NCI-H1436 (cell line): ENCODE measurements at places on chromosomes 3 and 15.

DNA sequence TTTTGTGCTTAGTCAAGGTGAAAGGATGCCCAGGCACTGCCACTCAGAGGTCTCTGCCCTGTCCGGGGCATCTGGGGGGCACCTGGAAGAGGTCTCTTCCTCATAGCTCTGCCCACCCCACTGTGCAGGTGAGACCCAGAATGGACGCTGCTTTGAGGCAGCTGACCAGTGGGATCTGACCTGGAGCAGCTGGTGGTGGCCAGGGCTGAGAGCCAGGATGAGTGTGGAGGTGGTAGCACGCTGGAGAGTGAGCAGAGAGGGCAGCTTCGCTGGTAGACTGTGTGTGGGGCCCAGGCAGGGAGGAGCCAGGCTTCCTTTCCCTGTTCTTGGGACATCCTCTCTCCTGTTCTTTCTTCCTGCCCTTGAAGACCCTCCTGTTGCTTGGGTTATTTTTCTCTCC lies 32.2 kb upstream of the PLA2G4E start:
- no peak for DNase-seq

GRCh38 chr15:60634815-60635214 lies 155.9 kb upstream of the ICE2 start:
- no peak for DNase-seq

- no peak for DNase-seq
Observed at GRCh38 chr3:71117572-71118247, 465.8 kb downstream of the FOXP1 start.

- DNase-seq, result no peak
Observed at GRCh38 chr3:73052857-73053256, 8.6 kb upstream of the EBLN2 start.

GRCh38 chr3:144055604-144056003 lies 84.0 kb downstream of the DIPK2A start:
- DNase-seq, result no peak

- no peak for DNase-seq
Observed at GRCh38 chr3:139537795-139538621, 1.5 kb downstream of the RBP1 start.

GRCh38 chr3:106877627-106878026 lies 499.6 kb upstream of the CCDC54 start:
- no peak for DNase-seq

DNA sequence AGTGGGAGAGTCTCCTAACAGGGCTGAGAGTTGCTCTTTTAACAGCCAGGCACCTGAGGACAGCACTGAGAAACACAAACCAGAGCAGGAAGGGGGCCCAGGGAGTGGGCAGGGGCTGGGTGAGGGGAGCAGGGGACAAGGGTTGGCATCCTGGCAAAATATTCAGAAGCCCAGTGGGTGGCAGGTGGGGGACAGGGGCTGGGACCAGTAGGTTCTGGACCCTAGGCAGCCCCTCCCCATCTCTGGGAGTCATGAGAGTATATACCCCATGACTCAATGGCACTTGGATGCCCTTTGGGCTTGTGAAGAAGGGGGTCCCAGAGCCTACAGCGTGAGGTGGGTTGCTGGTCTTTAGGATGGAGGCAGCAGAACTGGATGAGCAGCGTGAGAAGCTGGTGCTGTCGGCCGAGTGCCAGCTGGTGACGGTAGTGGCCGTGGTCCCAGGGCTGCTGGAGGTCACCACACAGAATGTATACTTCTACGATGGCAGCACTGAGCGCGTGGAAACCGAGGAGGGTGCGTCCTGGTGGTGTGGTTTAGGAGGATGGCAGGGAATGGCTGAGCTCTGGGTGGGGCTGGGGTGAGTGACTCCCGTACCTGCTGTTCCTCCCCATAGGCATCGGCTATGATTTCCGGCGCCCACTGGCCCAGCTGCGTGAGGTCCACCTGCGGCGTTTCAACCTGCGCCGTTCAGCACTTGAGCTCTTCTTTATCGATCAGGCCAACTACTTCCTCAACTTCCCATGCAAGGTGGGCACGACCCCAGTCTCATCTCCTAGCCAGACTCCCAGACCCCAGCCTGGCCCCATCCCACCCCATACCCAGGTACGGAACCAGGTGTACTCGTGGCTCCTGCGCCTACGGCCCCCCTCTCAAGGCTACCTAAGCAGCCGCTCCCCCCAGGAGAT lies 24.2 kb downstream of the NBEAL2 start:
- no peak for DNase-seq

GRCh38 chr3:36763850-36764703 lies at the start of gene DCLK3:
Gene DCLK3, minus strand, starts transcription at chr3:36764553. Its CDS starts 290 bp downstream, at chr3:36764263.
- DNase-seq, result peak; percentile 15

GRCh38 chr15:48858401-48858800 lies 19.5 kb upstream of the EID1 start:
- DNase-seq, result no peak

- peak; percentile 12 for DNase-seq
Observed at GRCh38 chr3:117669774-117670173, 960.2 kb downstream of the TUSC7 start.

- no peak for DNase-seq
Observed at GRCh38 chr3:31341130-31341529, 191.6 kb upstream of the STT3B start.

DNA sequence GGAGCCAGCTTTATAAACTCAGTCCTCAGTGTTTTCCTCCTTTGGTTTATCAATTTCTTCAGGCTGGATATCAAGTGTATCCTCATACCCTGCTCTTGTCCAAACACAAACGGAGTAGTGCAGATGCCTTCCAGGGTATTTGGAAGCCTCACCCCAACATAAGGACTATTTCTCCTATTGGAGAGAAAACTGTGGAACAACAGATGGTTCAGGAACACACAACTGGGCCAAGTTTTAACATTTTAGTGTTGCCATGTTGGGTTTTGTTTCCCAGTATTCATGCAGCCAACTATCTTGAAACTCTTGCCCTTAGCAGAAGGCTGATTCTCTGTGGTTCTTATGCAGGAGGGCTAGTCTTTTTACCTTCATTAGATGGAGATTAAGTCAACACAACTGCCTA lies 398.1 kb downstream of the GABRB3 start:
- DNase-seq, result no peak

DNA sequence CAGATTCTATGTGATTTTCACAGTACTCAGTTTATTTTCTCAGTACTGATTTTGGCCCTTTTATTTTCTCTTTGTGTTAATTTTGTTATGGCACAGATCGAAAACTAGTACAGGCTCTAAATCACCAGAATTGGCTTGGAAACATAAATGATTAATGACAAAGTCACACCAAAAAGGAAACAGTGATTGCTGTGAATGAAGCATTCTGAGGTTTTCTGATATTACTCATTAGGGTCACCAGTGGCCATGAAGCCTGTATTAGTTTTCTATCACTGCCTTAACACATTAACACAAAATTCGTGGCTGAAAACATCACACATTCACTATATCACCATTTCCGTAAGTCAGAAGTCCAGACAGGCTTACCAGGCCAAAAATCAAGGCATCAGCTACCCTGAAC lies 343.0 kb upstream of the THRB start:
- DNase-seq, result no peak

- no peak for DNase-seq
Observed at GRCh38 chr3:27147215-27147614, 222.0 kb downstream of the NEK10 start.

GRCh38 chr3:177960014-177960413 lies 576.2 kb upstream of the KCNMB2 start:
- no peak for DNase-seq

- peak; percentile 52 for DNase-seq
Observed at GRCh38 chr15:40098489-40099261, 10.0 kb downstream of the BMF start.

DNA sequence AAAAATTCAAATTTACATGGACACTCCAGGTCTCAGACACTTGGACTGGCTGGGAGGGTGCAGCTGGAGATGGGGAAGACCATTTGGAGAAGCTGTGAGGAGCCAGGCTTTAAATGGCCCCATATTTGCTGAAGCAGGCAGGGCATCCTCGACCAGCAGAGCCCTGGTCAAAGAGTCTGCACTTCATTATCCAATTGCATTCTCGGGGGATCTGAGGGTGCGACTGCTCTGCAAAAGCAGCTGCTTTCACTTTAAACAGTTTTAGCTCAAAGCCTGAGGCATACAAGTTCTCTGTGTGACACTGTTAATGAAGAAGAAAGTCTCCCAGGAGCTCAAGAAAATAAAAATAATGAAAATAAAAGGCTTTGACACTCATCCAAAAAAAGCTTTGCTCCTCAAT lies 98.0 kb upstream of the SLC25A36 start:
- DNase-seq, result no peak

GRCh38 chr3:72974956-72975355 lies 21.7 kb upstream of the PPP4R2 start:
- DNase-seq, result no peak

GRCh38 chr15:77629070-77630030 lies 3.4 kb downstream of the LINGO1 start:
- DNase-seq, result no peak

DNA sequence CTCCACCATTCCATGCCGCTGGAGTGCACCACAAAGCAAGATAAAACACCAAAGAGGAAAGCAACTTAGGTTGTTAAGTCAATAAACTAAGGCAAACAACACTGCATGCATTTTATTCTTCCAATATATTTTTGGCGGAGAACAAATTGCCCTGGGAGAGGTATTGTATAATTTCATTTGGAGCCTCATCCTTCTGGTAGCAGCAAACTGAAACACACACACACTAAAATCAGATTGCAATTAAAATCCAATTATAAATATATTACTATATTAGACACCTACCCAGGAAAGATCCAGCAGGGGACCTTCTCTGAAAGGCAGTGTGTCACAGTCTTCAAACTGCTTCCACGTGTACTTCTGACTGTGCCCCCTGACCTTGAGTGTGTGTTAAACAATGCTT lies 102.3 kb downstream of the RORA start:
- no peak for DNase-seq

DNA sequence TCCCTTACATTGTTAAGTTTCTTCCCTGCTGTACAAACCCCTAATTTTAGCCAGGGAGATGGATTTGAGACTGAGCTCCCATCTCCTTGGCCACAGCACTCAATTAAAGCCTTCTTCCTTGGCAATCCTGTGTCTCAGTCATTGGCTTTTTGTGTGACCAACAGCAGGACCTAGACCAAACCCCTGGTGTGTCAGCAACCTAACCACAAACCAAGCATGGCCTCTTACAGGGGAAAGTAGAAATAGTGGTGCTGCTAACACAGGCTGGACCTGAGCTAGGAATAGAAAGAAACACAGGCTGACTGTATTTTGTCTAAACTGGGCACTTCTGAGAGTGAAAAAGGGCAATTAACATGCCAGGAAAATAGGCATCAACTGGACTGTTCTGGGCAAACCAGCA lies 37.9 kb downstream of the PPCDC start:
- no peak for DNase-seq

- no peak for DNase-seq
Observed at GRCh38 chr3:64008017-64008416, 15.3 kb downstream of the PSMD6 start.
